ENCODE measurements at places on chromosomes 2 and 18.

- no peak for DNase-seq
Observed at GRCh38 chr2:233081232-233081730, 21.1 kb downstream of the INPP5D start.

DNA sequence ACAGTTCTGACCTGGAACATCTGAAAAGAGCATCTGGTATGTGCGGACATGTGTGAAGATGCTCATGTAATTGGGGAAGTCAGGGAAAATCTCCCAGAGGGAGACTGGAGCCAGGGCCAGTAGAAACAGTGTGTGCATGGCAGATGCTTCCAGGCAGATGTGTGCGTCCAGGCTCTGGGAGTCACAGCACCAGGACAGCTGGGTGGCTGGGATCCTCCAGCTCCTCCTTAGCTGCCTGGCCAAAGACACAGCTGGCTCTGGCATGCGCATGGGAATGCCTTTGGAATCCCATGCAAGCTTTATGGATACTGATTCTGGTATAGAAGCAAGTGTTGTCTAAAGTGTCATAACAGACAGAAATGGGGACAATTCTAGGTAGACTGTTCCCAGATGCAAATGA, 369.7 kb downstream of the INSIG2 start:
- DNase-seq = no peak

GRCh38 chr2:74216642-74217041, 18.2 kb downstream of the MTHFD2 start:
- DNase-seq = no peak

DNA sequence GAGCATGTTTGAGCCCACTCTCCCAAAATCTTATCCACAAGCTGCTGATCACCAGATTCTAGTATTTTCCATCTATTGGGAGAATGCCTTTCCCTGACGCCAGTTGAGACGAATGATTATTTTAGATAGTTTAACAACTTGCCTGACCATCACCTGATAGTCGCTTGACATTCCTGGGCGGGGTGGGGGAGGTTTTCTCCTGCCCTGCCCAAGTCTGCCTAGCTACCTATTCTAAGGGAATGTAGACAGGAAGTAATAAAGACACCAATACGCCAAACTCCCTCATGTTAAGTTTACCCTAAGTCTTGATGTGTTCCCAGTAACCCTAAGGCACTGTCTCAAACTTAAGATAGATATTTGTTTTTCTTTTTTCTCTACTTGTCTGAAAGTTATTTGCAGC, 4.6 kb upstream of the ACAA2 start:
- DNase-seq = no peak

DNA sequence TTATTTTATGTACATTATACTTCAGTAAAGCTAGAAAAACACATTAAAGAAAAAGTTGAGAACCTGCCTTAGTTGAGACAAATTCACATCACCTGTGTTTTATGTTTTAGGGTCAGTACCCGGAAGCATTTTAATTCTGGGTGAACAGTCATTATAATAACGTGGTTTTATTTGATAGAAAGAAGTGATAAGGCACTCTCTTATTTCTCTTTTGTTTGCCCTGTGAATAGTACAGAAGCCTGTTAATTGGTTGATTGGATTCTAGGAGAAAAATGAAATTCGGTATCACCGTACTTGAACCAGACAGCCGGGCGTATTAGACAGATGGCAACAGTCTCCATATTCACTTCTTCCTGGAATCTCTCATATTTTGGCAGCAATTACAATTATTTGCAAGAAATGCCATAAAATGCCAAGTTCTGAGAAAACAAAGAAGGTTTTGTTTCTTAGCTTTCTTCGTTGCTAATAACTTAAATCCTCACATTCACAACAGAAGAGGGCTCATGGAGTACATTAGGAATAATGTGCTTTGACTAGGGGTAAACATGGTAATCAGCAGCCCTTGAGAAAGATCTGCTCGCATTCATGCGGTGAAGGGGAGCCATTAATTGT, 168.7 kb upstream of the RASGRP3 start:
- DNase-seq = no peak

DNA sequence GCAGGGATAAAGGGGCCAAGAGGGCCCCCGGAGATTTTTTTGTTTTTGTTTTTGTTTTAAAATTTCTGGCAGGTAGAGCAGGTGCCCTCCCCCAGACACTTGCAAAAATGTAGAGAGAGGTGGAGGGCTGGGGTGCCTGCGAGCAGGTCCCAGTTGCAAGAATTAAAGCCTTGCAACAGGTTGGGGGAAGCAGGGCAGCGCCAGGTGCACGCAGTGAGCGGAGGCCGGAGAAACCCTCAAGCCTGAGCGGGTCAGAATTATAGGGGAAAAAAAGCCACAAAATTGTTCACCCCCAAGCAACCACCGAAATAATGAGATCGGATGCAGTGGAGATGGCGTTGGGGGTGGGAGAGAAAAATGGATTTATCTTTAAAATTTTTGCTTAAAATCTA, 527 bp downstream of the IGFBP5 start:
- no peak for DNase-seq

DNA sequence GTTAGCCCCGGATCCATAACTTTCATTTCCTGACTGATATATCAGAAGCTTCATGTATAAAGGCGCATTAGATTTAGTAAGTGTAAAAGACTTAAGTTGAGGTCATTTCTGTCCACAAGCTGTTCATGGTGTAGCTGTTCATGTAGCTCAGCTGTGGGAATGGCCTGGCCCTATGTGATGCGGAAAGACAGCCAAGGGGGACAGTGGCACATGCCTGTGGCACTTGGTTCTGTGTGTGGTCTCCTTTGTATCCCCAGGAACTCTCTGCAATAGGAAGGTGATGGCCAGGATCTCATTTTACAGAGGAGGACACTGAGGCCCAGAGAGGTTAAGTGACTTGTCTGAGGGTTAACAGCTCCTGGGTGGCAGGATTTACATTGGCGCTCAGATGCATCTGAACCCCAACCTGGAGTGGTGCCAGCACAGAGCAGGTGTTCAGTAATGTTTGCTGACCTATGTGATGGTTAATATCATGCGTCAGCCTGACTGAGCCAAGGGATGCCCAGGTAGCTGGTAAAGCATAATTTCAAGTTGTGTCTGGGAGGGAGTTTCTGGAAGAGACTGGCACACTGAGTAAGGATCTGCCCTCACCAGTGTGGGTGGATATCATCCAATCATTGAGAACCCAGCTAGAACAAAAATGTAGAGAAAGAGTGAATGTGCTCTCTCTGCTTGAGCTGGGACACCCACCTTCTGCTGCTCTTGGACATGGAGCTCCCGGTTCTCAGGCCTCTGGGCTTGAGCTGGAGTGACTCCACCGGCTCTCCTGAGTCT, 25.4 kb downstream of the HPCAL1 start:
- no peak for DNase-seq

DNA sequence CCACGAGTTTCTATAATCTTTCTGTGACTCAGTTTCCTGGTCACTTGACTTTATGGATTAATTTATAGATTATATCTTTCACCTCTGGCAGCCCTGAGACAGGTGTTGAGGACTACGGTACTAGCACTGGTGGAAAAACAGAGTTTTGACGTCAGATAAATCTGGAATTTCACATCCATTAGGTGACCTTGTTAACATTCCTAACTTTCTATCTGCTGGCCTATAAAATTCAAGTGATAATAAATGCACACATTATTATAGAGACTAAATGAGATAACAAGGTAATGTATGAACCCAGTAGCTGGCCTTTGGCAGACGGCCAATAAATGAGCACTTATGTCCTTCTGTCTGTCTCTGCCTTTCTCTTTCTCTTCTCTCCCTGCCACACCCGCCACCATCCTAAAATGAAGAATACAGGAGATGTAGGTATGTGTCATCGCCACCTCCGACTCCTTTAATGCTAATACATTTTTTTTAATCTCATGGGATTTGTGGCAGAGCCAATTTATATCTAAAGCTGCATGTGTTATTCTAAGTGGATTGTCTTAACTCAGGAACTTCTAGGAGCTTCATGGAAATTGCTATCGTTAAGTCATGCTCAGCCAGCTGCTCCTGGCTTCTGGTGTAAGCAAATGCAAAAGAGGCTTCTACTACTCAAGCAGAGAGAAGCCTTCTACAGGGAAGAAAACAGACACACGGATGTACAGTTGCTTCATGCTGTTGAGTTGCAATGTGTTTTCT, 2.3 kb downstream of the TM4SF20 start:
- peak; percentile 35 for DNase-seq

DNA sequence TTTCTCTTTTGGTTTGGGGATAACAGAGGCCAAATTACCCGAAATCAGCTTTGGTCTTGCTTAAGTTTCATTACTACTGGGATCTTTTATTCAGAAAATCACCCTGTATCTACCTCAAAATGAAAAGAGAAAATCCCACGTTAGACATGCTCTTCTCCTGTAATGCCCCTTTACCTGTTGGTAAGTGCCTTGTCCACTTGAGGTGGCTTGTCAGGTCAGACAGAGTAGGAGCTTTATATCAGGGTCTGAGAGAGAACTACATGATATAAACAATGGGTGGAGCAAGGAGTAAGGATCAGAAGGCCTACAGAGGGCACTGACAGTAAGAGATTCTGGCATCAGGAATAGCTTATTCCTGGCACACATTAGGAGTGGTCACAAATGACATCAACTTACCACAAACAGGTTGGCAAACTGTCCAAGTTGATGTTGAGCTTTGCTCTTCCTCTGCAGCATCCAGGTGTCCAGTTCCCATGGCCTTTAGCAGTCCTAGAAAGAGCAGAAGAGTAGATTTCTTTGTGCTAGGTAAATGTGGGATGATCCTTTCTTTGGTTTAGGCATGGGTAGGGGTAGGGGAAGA, at the start of gene REG1B:
Gene REG1B, minus strand, starts transcription at position 209 of the 580 bp plus-strand sequence. CDS start 381 bp downstream, outside the sequence.
- DNase-seq = no peak

DNA sequence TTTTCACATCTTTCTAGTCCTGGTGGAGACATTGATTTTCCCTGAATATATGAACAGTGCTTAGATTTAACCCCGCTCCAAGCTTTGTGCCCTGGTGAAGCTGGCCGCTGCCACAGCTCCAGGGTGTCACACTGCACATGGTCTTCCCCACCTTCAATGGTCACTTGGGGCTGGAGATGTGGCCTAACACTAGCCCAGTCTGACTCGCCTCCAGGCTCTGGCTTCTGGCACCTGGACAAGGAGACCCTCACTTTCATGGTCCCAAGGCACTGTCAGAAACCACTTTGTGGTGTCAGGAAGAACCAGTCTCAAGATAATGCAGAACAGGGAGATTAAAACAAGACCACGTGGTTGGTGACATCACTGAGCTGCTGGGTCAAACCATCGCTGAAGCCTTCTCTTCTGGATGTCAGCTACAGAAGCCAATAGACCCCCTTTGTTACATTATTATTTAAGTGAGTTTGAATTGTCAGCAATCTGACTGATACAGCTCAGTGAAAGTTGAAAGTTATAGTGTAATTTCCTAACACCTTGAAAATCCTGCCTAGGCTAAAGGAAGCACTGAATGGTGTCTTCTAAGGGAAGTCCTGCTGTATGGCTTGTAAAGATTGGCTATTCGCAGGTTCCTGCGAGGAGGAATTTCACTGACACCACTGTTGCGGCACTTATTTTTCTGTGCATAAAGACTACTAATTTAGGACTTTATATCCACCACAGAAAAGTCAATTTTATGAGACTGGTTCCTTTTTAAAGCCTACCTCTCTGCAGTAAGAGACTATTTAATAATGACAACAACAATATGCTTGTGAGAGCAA, 55.0 kb upstream of the CTDP1 start:
- DNase-seq = no peak

GRCh38 chr2:174544156-174544555, 53.4 kb downstream of the WIPF1 start:
- no peak for DNase-seq

DNA sequence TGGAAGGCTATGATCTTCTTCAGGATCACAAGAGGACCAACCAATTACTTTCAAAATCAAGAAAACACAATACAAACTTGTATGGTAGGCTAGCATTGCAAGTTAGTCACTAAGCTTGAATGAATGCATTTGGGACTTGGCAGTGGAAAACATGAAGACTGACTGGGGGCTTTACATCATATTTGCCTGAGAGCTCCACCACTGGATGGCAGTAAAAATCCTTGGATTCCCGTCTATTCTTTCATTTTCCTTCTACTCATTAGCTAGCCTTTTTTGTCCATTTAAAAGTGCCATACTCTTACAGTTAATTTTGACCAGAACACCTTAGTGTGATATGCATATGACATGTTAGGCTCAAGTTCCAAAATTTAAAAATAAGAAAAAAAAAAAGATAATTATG, 63.5 kb upstream of the RASGRP3 start:
- peak; percentile 76 for DNase-seq

DNA sequence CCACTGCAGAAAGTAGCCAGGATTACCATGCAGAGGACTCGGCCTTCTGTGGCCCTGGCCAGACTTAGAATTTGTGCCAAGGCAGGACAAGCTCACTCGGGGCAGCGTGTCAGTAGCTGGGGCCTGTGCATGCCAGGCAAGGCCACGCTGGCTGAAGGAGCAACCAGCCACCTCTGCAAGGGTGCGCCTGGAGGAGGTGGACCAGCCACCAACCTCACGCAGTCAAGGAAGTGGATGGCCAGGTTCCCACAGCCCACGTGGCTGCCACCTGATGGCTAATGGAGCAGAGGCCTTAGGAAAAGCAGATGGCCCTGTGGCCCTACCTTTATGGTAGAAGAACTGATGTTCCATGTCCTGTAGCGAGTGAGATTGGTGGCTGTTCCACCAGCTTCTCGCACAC, 107.9 kb downstream of the CCDC74A start:
- DNase-seq = no peak

DNA sequence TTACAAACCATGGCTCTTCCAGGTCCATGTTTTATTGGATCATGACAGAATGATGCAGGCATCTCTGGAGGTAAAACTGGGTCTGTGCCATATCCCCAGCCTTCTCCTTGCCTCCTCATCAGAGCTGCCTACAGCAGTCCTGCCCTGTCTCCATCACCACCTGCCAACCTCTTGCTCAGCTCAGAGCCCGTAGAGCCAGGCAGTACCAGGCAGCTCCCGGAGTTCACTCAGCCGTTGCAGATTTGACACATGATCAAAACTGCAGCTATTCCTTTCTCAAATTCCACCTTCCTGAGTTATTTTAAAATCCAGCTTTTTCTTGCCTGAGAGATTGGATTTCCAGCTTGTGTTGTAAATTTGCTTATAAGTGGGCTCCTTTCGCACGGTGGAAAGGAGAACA, 218.2 kb upstream of the CELF4 start:
- no peak for DNase-seq

DNA sequence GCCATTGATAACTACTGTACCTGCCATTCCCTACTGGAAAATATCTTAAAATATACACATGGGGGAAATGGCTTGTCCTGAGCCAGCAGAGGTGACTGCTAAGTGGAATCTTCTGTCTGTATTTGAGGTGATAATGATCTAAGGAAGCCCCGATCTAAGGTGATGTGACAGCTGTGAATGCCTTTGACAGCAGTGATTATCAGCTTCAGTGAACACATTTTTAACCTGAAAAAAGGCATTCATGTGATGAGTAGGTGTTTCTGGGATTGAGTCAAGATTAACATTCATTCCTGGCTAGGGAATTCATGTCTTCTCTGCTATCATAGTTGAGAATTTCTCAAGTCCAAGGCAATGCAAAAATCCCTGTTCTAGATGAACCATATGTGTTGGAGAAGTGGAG, 9.1 kb upstream of the MAPRE2 start:
- no peak for DNase-seq

DNA sequence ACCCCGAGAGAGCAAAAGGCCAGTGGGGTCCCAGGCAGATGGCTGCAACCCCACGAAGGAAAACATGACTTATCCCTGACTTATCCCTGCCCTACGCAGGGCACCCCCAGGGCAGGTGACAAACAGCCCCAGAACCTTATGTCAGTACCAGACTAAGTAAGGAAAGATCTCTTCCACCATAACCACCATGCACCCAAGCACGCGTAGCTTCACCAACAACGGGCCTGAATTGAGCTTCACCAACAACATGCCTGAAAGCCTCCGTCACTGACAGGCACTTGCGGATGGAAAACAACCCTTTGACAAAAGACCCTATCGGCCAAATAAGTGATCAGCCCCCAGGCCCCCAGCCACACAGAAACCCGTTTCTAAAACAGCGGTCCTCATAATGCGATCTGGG, 34.1 kb downstream of the HDAC4 start:
- no peak for DNase-seq

Measured in IMR-90 (cell line).